ENCODE measurements at places on chromosomes 1 and 21.

GRCh38 chr21:26064506-26064905 lies 106.1 kb downstream of the APP start:
- H3K4me3 ChIP-seq = no peak overlapping the region
- no peaks in the 10 kb centered on the region for H3K4me1 ChIP-seq
- no peak overlapping the region for H3K27ac ChIP-seq
- DNase-seq = no peak

GRCh38 chr1:232259333-232259732 lies 370.6 kb downstream of the SIPA1L2 start:
- H3K27me3 ChIP-seq = no peaks in the 10 kb centered on the region
- H3K4me3 ChIP-seq = no peak overlapping the region
- no peak for DNase-seq
- H3K27ac ChIP-seq = no peak overlapping the region
- no peaks in the 10 kb centered on the region for H3K36me3 ChIP-seq
- H3K4me1 ChIP-seq = peaks cover 16% of the 10 kb centered on the region

GRCh38 chr1:42937836-42938644 lies 20.6 kb downstream of the SLC2A1 start:
- H3K4me3 ChIP-seq = no peak overlapping the region
- H3K4me1 ChIP-seq = peaks cover 91% of the 10 kb centered on the region
- H3K27ac ChIP-seq = peak overlapping the region; percentile 88
- no peak for DNase-seq
- H3K36me3 ChIP-seq = peaks cover 11% of the 10 kb centered on the region

DNA sequence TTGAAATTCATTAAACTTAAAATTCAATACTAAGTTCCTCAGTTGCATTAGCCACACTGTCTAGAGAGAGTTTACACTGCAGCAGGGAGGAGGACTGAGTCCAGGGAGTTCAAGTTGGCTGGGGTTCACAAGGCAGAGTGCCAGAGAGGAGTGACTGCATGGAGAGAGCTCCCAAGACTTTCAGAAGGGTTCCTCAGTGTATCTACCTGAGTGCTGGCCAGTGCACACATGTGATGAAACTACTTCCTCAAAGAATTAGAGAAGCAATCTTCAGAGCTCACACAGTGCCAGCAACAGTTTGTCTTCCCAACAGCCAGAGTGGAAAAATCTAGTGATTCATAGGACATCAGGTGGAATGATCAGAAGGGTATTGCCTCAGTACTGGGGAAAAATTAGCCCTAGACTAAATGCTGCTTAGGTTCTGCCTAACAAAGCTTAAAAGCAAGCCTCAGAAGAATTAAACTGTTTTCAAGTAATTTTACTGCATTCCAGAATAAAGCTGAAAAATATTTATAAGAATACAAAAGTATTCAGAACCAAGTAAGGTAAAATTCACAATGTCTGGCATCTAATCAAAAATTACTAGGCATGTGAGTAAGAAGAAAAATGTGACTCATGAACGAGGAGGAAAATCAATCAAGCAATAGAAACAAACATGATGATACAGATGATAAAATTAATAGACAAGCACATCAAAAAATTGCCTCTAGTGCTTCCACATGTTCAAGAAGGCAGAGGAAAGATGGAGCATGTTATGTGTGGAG lies 10.4 kb upstream of the WNT3A start:
- DNase-seq = no peak
- H3K27me3 ChIP-seq = no peaks in the 10 kb centered on the region
- no peaks in the 10 kb centered on the region for H3K4me1 ChIP-seq
- H3K36me3 ChIP-seq = no peaks in the 10 kb centered on the region
- no peak overlapping the region for H3K27ac ChIP-seq

DNA sequence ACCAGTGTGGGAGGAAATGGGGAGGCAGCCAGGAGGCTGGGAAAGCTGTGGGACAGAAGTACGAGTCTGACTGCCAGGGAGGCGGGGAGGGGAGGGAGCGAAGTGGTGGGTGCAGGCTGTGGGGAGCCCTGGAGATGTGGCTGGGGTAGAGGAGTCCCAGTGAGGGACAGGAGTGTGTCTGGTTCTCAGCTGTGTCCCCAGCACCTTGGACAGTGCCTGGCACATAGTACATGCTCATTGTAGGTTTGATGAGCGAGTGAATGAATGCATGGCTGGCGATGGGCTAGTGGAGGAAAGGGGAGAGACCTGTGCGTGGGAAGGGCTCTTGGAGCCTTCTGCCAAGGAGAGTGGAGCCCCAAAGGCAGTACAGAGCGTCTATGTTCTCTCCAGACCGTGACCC lies 104.1 kb downstream of the SIK1 start:
- no peaks in the 10 kb centered on the region for H3K36me3 ChIP-seq
- no peak overlapping the region for H3K4me3 ChIP-seq
- no peak overlapping the region for H3K27ac ChIP-seq
- no peaks in the 10 kb centered on the region for H3K27me3 ChIP-seq

DNA sequence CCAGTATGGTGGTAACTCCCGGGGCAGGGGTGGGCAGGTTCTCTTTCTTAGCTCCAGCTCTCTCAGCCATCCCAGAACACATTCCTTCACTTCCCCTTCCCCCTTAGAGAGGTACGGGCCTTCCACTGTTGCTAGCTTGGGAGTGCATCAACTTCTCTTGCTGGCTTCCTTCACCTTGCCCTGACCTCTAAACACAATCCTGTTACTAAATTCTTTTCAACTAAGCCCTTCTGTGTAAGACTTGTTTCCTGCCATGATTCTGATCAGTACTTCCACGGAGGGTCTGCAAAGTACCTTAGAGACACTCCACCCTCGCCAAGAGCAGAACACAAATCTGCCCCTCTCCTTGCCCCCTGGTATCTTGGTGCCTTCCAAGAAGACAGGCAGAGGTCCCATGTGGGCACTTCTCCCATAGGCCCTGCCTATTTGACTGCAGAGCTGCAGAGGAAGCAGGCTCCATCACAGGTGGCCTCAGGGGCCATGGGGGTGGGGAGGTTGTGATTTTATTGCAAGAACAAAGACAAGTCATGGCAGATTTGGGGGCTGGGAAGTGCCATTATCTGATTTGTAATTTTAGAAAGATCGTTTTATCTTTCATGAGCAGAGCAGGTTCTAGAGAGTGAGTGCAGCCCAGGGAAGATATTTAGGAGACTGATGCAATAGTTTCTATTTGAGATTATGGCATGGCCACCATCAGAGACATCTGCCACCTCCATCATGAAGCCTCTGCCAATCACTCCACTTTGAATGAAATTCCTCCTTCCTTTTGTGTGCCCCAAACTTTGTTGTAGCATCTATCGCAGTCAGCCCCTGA lies 182.5 kb upstream of the JUN start:
- peaks cover 14% of the 10 kb centered on the region for H3K4me1 ChIP-seq
- no peak overlapping the region for H3K27ac ChIP-seq
- H3K27me3 ChIP-seq = no peaks in the 10 kb centered on the region
- no peak overlapping the region for H3K4me3 ChIP-seq
- no peaks in the 10 kb centered on the region for H3K36me3 ChIP-seq

- no peaks in the 10 kb centered on the region for H3K4me1 ChIP-seq
- no peak overlapping the region for H3K4me3 ChIP-seq
- H3K36me3 ChIP-seq = no peaks in the 10 kb centered on the region
- no peaks in the 10 kb centered on the region for H3K27me3 ChIP-seq
Observed at GRCh38 chr21:34910396-34910795, 138.7 kb downstream of the RUNX1 start.

- peaks cover 24% of the 10 kb centered on the region for H3K27me3 ChIP-seq
- no peaks in the 10 kb centered on the region for H3K36me3 ChIP-seq
- no peak overlapping the region for H3K4me3 ChIP-seq
- H3K4me1 ChIP-seq = no peaks in the 10 kb centered on the region
- no peak overlapping the region for H3K27ac ChIP-seq
Observed at GRCh38 chr1:2496087-2496622, 20.1 kb downstream of the PLCH2 start.

GRCh38 chr1:68969441-68969840 lies 472.6 kb upstream of the DEPDC1 start:
- H3K36me3 ChIP-seq = no peaks in the 10 kb centered on the region
- DNase-seq = no peak
- H3K4me1 ChIP-seq = no peaks in the 10 kb centered on the region
- H3K27me3 ChIP-seq = no peaks in the 10 kb centered on the region

DNA sequence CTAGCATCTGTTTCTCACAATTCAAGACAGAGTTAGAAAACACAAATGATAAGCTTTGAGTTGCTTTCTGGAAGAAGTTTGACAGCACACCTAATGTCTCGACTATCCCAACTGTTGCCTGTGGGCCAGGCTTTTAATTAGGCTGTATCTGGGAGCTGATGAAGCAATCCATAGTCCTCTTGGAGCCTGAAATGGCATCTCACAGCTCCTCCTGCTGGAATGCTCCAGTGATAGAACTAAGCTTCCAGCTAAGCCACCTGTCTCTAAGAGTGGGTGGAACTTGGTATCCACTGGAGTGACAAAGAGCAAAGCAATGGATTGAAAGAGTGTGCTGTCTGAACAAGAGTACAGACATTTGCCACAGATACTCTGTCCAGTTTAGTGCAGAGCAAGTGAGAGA lies 605.3 kb upstream of the NR5A2 start:
- no peaks in the 10 kb centered on the region for H3K4me1 ChIP-seq
- H3K36me3 ChIP-seq = no peaks in the 10 kb centered on the region
- no peaks in the 10 kb centered on the region for H3K27me3 ChIP-seq
- DNase-seq = no peak

DNA sequence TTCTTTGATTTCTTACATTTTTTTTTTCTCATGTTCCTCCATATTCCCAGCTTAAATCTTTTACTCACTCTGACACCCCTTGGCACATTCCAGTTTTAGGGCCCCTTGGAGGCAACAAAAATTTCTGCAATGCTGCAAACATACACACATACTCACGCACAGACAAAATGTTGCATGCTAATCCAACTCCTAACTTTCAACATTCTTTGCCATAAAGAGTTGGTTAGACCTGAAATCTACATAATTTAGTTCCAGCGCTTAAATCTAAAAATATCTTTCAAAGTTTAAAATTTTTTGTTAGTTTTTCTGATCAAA lies 103.9 kb downstream of the PTPN14 start:
- no peak for DNase-seq
- H3K27me3 ChIP-seq = no peaks in the 10 kb centered on the region
- no peaks in the 10 kb centered on the region for H3K36me3 ChIP-seq
- no peaks in the 10 kb centered on the region for H3K4me1 ChIP-seq
- no peak overlapping the region for H3K4me3 ChIP-seq
- peak overlapping the region; percentile 65 for H3K27ac ChIP-seq

GRCh38 chr1:64920941-64921589 lies 45.3 kb downstream of the JAK1 start:
- no peak overlapping the region for H3K27ac ChIP-seq
- H3K4me3 ChIP-seq = no peak overlapping the region
- DNase-seq = no peak
- peaks cover 42% of the 10 kb centered on the region for H3K4me1 ChIP-seq
- H3K36me3 ChIP-seq = no peaks in the 10 kb centered on the region
- H3K27me3 ChIP-seq = no peaks in the 10 kb centered on the region

- peaks cover 14% of the 10 kb centered on the region for H3K36me3 ChIP-seq
- H3K27ac ChIP-seq = no peak overlapping the region
- H3K27me3 ChIP-seq = no peaks in the 10 kb centered on the region
Observed at GRCh38 chr1:223109581-223110026, 33.4 kb downstream of the TLR5 start.

DNA sequence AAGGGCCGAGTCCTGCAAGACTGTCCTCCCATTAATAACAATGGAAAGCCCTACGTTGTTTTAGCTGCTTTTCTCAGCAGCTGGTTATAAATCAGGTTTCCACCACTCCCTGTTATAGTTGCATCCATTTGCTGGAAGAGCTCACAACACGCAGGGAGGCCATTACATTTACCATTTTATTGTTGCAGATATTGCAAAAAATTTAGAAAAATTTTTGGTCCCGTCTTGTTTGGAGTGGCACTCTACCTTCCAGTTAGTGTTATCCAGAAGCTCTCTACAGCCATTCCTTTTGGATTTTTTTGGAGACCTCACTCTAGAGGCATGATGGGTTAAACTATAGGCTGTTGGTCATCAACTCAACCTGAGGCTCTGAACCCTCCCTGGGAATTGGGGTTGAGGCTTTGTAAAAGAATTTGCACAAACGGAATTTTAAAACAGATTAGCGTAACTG lies 1532.1 kb upstream of the TPTE start:
- no peak overlapping the region for H3K27ac ChIP-seq
- DNase-seq = no peak
- H3K4me3 ChIP-seq = no peak overlapping the region
- H3K36me3 ChIP-seq = no peaks in the 10 kb centered on the region

DNA sequence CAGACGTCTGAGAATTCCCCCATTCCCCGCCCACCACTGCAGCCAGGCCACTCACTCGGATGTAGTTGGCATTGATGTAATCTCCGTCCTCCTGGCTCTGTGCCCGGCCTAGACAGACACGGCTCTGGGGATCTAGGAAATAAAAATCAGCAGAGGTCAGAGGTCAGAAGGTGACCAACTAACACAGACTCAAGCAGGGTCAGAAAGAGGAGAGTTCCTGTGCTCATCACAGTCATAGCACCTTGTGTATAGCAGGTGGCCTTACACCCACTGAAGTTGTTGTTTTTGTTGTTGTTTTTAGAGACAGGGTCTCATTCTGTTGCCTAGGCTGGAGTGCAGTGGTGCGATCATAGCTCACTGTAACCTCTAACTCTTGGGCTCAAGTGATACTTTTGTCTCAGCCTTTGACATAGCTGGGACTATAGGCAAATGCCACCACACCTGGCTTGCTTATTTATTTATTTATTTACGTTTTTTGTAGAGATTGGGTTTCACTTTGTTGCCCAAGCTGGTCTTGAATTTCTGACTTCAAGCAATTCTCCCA lies 4.9 kb downstream of the PTPN7 start:
- H3K27me3 ChIP-seq = no peaks in the 10 kb centered on the region
- H3K27ac ChIP-seq = no peak overlapping the region
- H3K4me3 ChIP-seq = no peak overlapping the region

DNA sequence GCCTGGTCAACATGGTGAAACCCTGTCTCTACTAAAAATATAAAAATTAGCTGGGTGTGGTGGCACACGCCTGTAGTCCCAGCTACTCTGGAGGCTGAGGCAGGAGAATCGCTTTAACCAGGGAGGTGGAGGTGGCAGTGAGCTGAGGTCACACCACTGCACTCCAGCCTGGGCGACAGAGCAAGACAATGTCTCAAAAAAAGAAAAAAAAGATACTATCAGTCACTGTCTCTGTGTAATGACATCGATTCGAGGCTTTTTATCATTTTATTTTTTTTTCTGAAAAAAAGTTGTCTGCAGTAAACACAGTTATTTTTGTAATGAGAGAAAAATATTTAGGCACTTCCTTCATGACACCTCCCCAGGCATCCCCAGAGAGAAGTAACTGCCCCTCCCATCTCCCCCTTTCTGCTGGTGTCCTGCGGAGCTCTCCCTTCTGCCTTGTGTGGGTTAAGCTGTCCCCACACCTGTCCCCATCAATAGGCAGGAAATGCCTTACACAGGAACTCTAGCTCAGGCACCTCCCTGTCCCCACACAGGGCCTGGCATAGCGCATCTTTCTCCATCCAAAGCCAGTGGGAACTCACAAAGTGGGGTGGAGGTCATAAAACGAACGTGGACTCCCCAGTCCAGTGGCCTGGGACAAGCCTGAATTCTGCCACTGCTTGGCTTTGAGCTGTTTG lies 132.0 kb downstream of the SYF2 start:
- H3K27me3 ChIP-seq = no peaks in the 10 kb centered on the region
- H3K27ac ChIP-seq = no peak overlapping the region
- H3K36me3 ChIP-seq = no peaks in the 10 kb centered on the region

- no peaks in the 10 kb centered on the region for H3K36me3 ChIP-seq
- H3K27ac ChIP-seq = no peak overlapping the region
- DNase-seq = no peak
- peaks cover 32% of the 10 kb centered on the region for H3K4me1 ChIP-seq
- no peaks in the 10 kb centered on the region for H3K27me3 ChIP-seq
Observed at GRCh38 chr1:201348211-201348566, 29.3 kb downstream of the TNNT2 start.

Measured in esophagus squamous epithelium (tissue), 5 donors.